ENCODE measurements at places on chromosomes 2 and 18.

- H3K36me3 ChIP-seq: no peaks in the 10 kb centered on the region
- H3K4me1 ChIP-seq: peaks cover 18% of the 10 kb centered on the region
- ATAC-seq: peak; percentile 99
- peak overlapping the region; percentile 68 for H3K27ac ChIP-seq
- peak overlapping the region; percentile 57 for H3K4me3 ChIP-seq
- H3K27me3 ChIP-seq: no peaks in the 10 kb centered on the region
These were observed 145.7 kb upstream of the KLF7 start for GRCh38 chr2:207311316-207312005.

DNA sequence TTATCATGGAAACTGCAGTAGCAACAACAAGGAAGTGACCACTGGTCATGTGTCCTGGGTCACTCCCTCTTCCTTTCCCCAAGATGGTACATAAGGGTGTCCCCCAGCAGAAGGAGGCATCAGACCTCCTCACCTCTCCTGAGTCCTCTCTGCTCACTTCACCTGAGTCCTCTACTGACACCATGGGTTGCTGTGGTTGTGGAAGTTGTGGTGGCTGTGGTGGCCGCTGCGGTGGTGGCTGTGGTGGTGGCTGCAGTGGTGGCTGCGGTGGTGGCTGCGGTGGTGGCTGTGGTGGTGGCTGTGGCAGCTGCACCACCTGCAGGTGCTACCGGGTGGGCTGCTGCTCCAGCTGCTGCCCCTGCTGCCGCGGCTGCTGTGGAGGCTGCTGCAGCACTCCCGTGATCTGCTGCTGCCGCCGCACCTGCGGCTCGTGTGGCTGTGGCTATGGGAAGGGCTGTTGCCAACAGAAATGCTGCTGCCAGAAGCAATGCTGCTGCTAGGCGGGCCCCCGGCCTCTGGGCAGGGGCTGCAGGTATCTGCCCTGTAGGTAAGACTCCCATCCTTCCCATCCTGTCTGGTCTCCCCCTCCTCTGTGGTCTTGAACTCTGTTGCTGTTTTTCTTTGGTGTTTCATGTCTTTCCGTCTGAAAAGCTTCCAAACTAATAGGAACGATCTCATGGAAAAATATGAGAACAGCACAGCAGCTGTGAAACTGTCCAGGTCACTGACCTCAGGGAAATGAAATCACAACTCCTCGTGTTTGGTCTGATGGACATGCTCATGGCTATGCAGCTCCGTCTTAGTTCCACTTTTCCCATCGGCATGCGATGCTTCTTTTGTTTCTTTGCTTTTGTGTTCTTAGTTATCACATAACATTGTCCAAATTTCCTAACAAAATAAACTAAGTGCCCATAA is at the start of gene SCYGR4:
Gene SCYGR4 (plus strand): TSS at position 183 of the 915 bp plus-strand sequence. CDS start 0 bp downstream, at position 183.
- H3K4me3 ChIP-seq: no peak within 1 kb of the TSS
- peaks cover 21% of the 10 kb centered on the region for H3K27me3 ChIP-seq
- H3K36me3 ChIP-seq: no peaks in the 10 kb centered on the region
- ATAC-seq: no peak
- no peak within 1 kb of the TSS for H3K27ac ChIP-seq

DNA sequence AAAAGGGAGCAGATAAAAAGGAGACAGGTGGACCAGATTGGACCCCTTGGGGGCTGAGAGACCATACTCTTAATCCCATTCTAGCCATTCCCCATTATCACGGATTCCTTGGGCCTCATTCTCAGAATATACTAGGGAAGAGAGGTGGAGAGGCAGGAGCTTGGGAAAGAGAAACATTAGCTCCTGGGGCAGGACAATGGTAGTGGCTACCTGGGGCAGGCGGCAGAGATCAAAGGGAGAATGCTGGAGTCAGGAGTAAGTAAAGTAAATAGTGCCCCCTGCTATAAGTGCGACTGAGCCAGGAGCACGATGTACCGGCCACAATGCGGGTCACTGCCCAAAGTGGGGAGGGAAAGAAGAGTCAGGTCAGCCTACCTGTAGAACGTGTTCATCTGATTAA is 20.4 kb upstream of the IHH start:
- H3K27me3 ChIP-seq: no peaks in the 10 kb centered on the region
- H3K4me3 ChIP-seq: no peak overlapping the region
- H3K4me1 ChIP-seq: no peaks in the 10 kb centered on the region

DNA sequence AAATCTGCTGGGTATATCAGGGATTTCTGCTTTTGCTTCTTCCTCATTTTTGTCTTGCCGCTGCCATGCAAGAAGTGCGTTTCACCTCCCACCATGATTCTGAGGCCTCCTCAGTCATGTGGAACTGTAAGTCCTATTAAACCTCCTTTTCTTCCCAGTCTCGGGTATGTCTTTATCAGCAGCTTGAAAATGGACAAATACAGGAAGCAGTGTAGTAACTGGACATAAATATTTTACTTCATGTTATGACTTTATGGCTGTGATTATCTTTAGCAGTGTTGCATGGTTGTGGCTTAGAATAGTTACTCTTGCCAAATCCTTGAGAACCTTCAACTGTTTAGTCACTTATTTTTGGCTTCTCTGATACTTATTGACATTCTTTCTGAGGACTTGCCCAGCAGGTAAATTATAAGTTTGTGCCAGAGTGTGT is 66.2 kb upstream of the DLX2 start:
- peaks cover 6% of the 10 kb centered on the region for H3K4me1 ChIP-seq
- no peak for ATAC-seq
- H3K4me3 ChIP-seq: no peak overlapping the region

DNA sequence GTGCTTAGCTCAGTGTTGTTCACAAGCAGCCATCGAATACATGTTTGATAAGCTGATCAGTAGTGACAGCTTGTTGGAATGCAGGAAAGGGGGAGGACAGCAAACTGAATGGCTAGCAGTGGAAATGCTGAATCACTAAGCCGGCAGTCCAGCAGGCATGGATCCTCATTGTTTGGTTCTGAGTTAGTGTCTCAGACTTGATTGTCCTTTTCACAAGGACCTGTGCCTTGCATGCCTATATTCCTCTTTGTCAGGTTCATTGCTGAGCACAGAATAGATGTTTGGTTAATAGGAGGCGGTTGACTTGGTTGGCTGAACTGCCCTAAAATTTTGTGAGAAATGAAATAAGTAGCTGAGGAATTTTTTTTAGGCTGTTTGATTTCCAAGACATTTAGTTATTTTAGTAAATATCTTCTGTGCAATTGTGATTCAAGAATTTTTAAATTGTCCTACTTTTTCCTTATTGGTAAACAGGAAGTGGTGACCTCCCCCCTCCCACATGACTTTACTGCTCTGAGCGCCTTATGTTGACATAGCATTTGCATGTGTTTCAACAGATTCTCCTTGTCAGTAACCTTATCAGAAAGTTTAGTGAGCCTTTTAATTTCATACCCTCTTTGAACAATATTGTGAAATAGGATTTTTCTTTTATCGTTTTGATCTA is 21.4 kb upstream of the STON1 start:
- peaks cover 96% of the 10 kb centered on the region for H3K36me3 ChIP-seq
- no peaks in the 10 kb centered on the region for H3K27me3 ChIP-seq
- peak; percentile 40 for ATAC-seq

Data from activated T-helper 17 cell treated with anti-CD3 and anti-CD28 coated beads, Interleukin-2, amount 50 U/mL, for 72 hours (primary cell).